ENCODE measurements at places on chromosomes 7 and 10. TPM values are rescaled to one million over a fixed set of nuclear protein-coding genes. Genes with fewer than 3 reads are reported as not detected.

Gene IQUB
- 1.0 TPM for total RNA-seq

Gene UTF1
- not detected for total RNA-seq

DNA sequence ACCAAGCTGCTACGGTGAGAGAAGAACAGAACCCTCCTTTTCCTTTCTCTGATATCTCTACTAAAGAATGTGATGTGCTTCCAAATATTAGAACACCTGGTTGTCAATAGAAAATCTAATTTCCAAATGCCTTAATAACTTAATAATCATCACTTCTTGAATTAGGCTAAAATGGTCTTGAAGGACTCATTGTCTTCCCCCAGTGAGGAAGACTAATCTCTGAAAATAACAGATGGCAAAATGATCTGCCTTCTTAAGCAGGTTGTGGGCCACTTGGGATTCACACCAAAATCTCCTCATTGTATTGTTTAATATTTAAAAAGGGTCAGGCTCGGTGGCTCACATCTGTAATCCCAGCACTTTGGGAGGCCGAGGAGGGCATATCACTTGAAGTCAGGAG is 805.9 kb upstream of the AUTS2 start:
- no peak for DNase-seq

GRCh38 chr7:19957664-19958063 is 184.2 kb upstream of the TMEM196 start:
- DNase-seq: no peak

Gene BLNK
- total RNA-seq: 13.1 TPM
